Thoracic aorta (tissue), 2 donors: ENCODE measurements at places on chromosomes 12 and 14. TPM values are rescaled to one million over a fixed set of nuclear protein-coding genes. Genes with fewer than 3 reads are reported as not detected.

- no peak for DNase-seq
Observed at GRCh38 chr12:52598966-52599365, 2.3 kb downstream of the KRT72 start.

RHEBL1 gene
- not detected for total RNA-seq

GRCh38 chr12:46521145-46521544 lies 148.6 kb upstream of the SLC38A2 start:
- no peak for DNase-seq

IL22 gene
- not detected for total RNA-seq

GRCh38 chr14:103453791-103454190 lies 68.6 kb downstream of the MARK3 start:
- DNase-seq, result no peak
